ENCODE measurements at places on chromosomes 1 and 21.

GRCh38 chr1:54294887-54295286 lies 94.9 kb downstream of the MRPL37 start:
- peak; percentile 28 for DNase-seq

- no peak for DNase-seq
Measured at GRCh38 chr1:203492082-203492747, 1.7 kb upstream of the OPTC start.

DNA sequence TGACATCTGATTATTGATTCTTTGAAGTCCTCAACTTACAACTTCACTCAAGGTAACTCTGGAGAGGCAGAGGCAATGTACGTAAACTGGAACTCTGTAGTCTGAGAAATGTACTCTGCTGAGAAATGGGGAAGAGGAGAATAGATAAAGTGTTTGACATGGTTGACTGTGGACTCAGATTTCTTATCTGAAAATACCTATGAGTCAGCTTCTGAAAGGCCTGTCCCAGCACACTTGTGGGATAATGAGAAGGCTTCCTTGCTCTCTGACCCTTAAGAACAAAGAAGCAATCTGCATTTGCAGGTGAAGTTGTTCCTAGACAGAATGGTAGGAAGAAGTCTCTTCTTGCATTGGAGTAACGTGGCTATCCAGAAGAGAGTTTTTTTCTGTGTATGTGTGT lies 1573.5 kb downstream of the BRINP3 start:
- DNase-seq, result no peak

GRCh38 chr1:63322114-63322943 lies at the start of gene FOXD3:
TSS of gene FOXD3 (plus strand) at chr1:63322567. CDS start at chr1:63323059, 492 bp downstream.
- no peak for DNase-seq

DNA sequence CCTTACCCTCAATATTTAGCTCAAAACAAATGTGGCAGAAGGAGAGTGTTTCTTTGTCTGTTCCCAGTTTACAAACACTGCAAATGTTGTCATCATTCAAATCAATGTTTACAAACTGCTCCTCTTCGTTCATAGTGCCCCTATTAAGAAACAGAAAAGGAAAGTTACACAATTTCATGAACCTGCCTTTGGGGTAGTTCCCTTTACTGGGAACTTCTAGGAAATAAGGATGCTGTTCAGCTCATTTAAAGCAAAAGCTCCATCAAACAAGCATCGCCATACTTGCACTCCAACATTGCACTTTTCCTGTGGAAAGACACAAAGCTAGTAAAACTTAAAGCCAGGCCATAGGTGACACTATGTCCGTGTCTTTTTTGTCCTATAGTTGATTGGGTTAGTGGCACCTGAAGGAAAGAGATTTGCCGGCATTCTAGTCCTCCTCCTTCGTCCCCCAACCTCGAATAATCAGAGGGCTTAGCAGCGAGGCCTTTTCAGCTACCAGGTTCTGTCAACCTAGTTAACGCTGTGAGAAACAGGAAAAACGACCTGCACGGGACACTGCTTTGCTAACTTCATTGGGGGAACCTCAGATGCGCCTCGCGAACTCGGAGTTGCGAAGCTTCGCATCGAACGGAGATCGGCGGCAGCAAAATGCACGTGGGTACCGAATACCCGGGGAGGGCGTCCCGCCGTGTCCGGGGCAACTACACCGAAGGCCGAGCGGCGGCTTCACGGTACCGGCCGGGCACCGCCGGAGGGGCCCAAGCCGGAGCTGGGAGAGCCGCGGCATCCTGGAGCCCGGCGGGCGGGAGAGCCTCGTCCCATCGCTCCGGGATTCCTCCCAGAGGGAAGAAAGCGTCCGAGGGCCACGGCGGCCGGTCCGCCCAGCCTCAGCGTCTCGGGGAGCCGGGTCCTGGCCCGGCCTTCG lies 706 bp downstream of the C21orf91 start:
- DNase-seq, result no peak

GRCh38 chr1:59672851-59673572 lies 141.7 kb upstream of the HOOK1 start:
- no peak for DNase-seq

Data from fibroblast of skin of left biceps (primary cell).